ENCODE measurements at places on chromosomes 4 and X. TPM values are rescaled to one million over a fixed set of nuclear protein-coding genes. Genes with fewer than 3 reads are reported as not detected.

DUSP9 gene
- 0.27 TPM for total RNA-seq

- no peak for DNase-seq
Measured at GRCh38 chrX:137425273-137425902, 140.5 kb upstream of the ZIC3 start.

DNA sequence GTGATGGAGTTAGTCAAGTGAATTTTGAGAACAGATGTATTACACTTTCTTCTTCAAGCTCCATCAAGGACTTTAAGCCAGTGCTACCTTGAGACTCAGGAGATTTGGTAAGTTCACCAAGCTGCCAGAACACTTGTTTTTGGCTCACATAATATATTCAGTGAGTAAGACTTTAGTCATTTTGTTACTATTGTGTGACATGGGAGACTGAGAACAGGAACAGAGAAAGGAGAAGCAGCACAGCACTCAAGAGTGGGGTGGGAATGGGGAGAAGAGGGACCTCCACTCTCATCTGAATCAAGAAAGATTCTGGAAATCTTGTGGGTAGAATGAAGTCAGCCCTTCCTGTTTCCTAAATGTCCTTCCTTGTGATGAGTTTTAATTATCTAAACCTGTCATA is 87.3 kb upstream of the TET2 start:
- peak; percentile 38 for DNase-seq

TMPRSS11D gene
- not detected for total RNA-seq

DNA sequence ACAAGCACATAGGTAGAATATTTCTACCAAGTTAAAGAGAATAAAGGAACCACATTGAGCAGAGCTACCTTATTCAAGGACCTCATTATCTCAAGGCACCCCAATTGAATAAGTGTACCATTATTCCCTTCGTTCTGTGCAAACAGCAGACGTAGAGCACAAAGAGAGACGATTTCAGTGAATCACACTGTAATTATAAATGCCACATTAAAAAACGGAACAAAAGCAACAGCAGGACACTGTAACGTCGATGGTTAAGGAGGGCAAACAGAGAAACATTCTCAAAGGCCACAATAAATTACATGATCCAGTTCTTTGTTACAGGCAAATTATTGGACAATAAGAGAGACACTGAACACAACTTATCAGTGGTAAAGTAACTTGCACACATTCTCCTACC is 644.1 kb upstream of the TENM3 start:
- DNase-seq = no peak

DNA sequence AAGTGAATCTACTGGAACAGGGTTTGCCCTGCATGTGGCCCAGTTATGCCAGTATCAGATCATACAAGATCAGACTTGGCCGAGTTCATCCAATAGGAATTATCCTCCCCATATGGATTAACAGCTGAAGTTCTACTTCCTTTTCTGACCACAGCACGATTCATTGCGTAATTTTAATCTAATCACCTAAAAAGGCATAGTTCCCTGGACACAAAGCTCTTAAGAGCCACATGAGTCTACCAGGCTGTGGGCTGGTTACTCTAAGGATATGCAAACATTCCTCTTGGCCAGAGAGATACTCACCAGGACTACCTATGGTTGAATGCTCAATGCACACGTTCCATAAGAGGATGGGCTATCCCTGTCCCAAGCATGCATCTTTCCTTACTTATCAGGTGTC is 46.9 kb downstream of the CHST7 start:
- no peak for DNase-seq

GRCh38 chr4:163536091-163536490 is 41.6 kb downstream of the TMA16 start:
- DNase-seq = no peak

ABCE1 gene
- 112 TPM for total RNA-seq

DNA sequence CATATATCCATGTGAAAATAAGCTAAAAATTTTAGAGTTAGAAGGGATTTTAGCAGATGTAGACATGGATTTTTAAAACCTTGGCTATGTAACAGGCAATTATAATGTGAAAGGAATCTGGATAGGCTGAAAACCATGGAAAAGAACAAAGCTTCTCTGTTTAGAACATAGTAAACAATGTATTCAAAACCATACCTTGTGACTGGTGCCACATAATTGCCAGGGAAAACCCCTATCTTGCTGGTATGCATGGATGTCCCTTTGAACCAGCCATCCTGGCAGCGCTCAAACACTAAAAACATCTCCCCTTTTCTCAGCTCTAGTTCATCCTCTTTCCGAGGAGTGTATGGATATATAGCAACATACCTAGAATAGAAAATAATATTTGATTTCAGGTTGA is 110.6 kb upstream of the CBR4 start:
- no peak for DNase-seq

Data from M059J (cell line).